ENCODE measurements at places on chromosomes 3 and 15.

GRCh38 chr15:71547011-71547410 is 263.3 kb upstream of the NR2E3 start:
- DNase-seq = peak; percentile 59

GRCh38 chr15:55991802-55992768 is 1.3 kb downstream of the NEDD4 start:
- no peak for DNase-seq

DNA sequence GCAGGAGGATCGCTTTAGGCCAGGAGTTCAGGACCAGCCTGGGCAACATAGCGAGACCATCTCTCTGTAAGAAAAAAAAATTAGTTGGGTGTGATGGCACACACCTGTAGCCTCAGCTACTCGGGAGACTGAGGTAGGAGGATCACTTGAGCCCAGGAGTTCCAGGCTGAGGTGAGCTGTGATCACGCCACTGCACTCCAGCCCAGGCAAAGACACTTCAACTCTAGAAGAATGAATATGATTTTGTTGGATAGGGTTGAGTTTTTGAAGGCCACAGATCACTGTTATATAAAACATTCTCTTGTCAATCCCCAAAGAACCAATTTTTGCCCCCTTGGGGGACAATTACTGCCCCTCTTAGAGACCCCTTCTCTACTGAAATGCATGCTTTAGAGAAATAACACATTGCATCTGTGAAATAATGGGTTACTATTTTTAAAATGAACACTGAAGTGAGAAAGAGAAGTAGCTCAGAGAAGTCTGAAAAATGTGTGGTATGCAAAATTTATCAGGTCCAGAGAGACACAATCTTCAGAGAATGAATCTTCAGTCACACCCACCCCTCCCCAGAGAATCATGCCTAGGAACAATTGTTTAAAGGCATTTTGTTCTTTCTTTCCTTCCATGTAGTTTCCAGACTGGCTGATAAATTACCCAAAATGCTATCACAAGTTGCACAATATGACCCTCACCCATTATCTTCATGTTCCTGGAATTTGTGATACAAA is 42.7 kb downstream of the METTL6 start:
- no peak for DNase-seq

DNA sequence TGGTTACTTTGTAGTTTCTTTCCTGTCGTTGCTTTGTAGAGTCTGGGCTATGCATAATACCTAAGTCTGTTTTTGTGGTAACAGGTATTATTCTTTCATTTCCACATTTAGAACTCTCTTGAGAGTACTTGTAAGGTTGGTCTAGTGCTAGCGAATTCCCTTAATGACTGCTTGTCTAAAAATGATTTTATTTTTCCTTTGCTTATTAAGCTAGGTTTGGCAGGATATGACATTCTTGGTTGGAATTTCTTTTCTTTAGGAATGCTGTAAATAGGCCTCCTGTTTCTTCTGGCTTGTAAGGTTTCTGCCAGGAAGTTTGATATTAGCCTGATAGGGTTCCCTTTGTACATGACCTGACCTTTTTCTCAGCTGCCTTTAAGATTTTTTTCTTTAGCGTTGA is 70.1 kb upstream of the SGO1 start:
- no peak for DNase-seq

DNA sequence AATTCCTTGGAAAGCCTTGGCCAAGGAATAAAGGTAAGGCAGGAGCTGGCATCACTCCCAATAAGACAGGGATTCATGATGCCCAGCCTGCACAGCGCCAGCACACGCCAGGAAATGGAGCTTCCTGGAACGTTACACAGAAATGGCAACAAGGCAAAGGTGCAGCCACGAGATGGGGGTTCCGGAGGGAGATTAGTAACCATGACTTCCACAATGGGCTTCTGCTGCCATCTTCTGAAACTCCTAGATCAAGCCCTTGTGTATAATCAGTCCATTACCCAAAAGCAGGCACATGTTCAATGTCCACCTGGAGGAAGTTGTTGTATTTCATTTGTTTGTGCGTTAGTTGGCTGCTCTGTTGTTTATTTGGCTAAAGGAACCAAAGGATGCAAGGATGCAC is 131.2 kb upstream of the TRIM42 start:
- no peak for DNase-seq

DNA sequence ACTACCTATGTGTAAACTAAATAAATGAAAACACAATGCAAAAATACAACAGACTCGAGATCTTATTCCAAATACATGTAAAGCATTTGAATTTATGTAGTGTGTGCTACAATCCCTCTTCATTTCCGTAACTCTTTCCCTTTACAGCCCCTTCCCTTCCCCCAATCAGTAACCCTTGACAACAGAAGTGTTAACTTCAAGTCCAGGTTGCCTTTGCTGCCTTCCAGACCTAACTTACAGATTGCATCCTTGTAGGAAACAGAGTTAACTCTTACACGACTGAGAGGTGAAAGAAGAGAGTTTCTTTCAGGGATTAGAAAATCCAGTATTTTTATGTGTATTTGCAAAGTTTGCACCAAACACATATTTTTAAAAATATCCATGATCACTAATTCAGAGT is 1.4 kb upstream of the ROBO1 start:
- no peak for DNase-seq

- DNase-seq = no peak
These were observed 40.0 kb downstream of the ADAMTS9 start for GRCh38 chr3:64647825-64648224.

- no peak for DNase-seq
These were observed 38.1 kb upstream of the IGDCC4 start for GRCh38 chr15:65460741-65461347.

DNA sequence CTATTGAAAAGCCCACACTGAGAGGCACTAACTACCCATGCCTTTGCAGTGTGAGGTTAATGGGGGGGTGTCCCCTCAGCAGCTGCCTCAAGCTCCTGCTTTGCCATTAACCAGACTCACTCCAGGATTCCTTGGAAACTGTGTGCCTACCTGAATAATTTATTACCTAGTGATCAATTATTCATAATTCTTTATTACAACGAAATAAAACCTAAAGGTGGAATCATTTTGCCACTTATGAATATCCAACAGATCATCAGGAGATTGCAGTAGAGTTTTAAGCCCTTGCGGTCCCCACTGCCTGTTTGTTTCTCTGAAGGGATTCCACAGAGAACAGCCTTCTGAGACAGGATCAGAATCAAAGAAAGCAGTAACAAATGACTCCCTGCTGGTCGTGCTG is 23.3 kb downstream of the NEK11 start:
- no peak for DNase-seq

- no peak for DNase-seq
These were observed 30.6 kb downstream of the TBC1D2B start for GRCh38 chr15:78046796-78047341.

GRCh38 chr3:196837819-196838420 is 29.8 kb upstream of the SENP5 start:
- peak; percentile 64 for DNase-seq

Measured in fibroblast of gingiva (primary cell).